ENCODE measurements at places on chromosomes 7 and 10. TPM values are rescaled to one million over a fixed set of nuclear protein-coding genes. Genes with fewer than 3 reads are reported as not detected.

The TWNK gene
- total RNA-seq, result 17.2 TPM

The STEAP2 gene
- total RNA-seq, result not detected

The LIPM gene
- total RNA-seq, result not detected

The ADCY1 gene
- 7.8 TPM for total RNA-seq

The ZNF12 gene
- total RNA-seq, result 24.3 TPM

The UPK3B gene
- 0.46 TPM for total RNA-seq

The TRPV5 gene
- total RNA-seq, result 0.10 TPM

The SPDYE2B gene
- total RNA-seq, result not detected

All from T-helper 1 cell treated with Interleukin-12 subunit alpha and Interleukin-12 subunit beta and Interleukin-4 antibody, amounts not matched to agents 30 ng/mL and 1 ng/mL, for 36 hours (primary cell).